Stimulated activated naive CD8-positive, alpha-beta T cell treated with anti-CD3 and anti-CD28 coated beads, Interleukin-15, Interleukin-2, amounts not matched to agents 100 U/mL and 50 U/mL, for 24 hours (primary cell): ENCODE measurements at places on chromosomes 5 and 9.

DNA sequence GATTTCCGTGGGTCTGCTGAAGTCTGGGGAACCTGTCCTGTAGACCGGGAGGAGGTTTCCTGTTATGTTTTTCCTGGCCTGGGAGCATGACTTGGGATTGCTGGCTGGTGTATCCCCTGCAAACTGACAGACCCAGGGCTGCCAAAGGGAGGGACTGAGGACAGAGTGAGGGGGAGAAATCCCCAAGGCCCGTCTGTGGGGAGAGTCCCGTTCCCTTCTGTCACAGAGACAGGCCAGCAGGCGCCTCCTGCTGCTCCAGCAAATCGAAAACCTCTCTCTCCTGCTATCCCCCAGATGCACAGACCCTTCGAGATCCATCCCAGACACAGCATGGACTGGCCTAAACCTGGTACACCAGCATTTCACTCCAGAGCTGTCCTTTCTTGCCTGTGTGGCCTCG, 56.2 kb upstream of the ALDH1B1 start:
- DNase-seq, result no peak

GRCh38 chr9:92008041-92008440, 58.0 kb upstream of the ROR2 start:
- DNase-seq, result no peak

- DNase-seq, result no peak
These were observed 22.5 kb upstream of the ARL14EPL start for GRCh38 chr5:116009806-116010205.

DNA sequence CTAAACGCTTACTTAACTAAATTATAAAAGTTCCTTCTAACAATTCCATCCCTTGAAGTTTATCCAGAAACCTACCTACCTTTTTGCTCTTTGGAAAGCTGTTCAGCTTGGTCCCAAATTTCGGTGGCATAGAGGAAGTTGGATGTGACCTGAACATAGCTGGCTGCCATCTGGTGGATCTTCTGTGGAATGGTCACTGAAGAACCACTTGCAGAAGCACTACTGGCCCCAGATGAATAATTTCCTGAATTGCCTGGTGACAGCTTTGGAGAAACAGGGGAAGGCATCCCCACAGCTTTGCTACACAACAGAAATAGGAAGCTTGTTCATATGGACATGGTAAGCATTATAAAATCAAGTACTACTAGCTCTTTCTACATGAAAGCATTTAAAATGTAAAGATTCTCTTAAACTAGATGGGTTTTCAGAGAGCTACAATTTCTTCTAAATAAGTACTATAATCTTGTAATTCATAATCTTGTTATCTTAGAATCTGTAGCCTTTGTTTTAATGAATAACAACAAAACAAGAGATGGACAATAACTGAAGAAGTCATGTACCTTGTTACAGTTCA, 9.9 kb downstream of the LEAP2 start:
- DNase-seq, result peak; percentile 16

GRCh38 chr5:1204693-1205242, 3.4 kb downstream of the SLC6A19 start:
- no peak for DNase-seq

GRCh38 chr5:133370036-133370831, 242.1 kb downstream of the FSTL4 start:
- no peak for DNase-seq

DNA sequence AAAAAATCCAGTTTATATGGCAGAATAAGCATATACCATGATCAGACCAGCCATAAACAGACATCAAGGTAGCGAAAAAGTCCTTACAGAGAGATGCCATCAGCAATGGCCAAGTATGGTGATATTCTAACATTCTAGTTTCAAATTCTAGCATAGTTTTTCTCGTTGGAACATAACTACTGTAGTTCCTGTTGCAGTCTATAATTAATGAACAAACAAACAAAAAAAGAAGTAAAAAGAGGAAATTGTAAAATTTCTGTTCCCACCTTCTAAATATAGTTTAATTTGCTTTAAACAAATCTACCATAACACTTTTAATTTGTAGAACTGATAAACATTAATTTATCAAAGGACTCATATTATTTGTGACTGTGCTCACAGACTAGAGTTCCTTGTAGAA, 9.9 kb upstream of the CD180 start:
- DNase-seq, result no peak

GRCh38 chr5:83496626-83497025, 25.1 kb downstream of the VCAN start:
- DNase-seq, result no peak
